ENCODE measurements at places on chromosomes 5 and 9. TPM values are rescaled to one million over a fixed set of nuclear protein-coding genes. Genes with fewer than 3 reads are reported as not detected.

The EGFLAM gene
- total RNA-seq = not detected

DNA sequence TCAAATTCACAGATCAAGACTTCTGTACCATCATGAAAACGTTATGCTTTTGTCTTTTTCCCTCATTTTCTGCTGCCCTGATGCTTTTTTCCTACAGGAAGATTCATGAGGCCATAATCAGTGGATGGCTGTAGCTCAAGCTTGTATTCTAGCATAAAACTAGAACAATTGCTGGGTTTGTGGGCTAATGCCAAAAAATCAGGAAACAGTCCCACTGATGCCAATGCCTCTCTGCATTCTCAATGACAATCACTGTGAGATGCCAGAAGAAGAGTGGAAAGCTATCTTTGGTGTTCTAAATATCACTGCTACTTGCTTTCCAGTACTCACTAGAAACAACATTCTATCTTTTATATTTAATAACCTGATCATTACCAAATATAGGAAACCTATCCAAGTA is 33.3 kb upstream of the FAM170A start:
- DNase-seq = no peak

GRCh38 chr9:108933231-108933717 is 650 bp downstream of the ELP1 start:
- DNase-seq = peak; percentile 4

- no peak for DNase-seq
Observed at GRCh38 chr9:15501179-15501578, 9.6 kb downstream of the PSIP1 start.

The LRRC26 gene
- total RNA-seq = not detected

DNA sequence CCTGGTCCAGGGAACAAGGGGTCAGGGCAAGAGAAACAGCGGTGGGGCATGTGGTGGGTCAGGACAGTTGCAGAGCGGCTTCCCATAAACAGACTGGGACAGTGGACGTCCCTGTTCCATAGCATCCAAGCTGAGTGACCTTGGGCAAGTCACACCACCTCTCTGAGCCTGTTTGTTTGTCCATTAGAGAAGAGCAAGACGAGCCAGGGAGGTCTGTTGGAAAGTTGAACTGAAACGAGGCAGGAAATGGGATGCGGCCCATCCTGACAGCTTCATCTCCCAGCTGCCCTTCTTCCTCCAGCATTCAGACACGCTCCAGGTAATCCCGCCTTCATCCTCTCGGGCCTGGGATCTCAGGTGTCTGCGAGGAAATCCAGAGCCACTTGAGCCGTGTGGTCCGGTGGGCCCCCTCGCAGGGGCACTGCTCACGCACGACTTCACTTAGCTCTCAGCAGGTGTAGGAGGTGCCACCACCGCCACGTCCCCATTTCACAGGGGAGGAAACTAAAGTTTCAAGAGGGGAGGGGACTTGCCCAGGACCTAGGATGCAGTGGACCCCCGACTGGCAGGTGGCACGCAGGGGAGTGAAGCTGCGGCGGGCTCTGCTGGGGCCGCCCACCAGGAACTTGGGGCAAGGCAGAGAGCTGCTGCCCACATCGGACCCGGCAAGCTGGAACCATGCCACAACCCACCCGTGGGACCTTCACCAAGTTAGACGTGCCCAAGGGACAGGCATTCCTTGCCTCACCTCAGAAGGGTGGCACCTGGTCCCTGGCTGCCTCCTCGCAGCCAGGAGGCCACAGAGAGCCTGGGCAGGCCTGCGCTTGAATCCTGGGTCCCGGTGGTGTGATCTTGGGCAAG is 13.0 kb downstream of the PTGES2 start:
- DNase-seq = no peak

The NSMF gene
- 20.9 TPM for total RNA-seq

The PCDHB13 gene
- 0.09 TPM for total RNA-seq

DNA sequence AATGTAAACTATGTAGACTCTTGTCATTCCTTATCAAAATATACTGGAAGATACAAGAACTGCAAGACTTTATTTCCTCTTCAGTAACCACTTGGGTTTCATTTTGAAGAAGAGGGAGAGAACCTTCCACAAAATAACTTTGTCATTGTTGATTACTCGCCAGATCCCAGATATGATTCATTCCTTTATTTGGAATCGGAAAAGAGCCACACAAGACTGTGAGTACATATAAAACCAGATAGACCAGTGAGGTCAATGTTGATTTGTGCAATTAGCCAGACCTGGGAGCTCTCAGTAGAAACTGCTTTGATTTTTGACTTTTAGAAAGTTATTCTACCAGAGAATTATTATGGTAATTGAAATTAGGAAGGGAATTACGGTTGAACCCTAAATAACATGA is 146.1 kb downstream of the TMEM167A start:
- no peak for DNase-seq

DNA sequence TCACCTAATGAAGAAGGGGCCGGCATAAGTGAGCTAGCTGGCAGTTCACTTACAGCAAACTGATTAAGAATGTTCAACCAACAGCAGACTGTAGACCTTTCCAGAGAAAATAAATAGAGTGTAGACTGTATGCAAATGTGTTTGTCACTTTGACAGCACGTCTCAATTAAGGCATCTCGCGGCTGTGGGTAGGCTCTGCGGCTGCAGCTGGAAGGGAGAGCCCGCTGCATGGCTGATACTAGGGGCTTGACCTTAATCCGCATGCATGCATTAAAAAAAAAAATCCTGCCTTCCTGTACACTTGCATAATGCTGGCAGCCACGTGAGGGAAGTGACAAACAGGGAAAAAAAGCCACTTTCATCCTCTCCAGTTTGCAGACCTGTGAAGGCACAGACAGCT is 82.3 kb downstream of the CRB2 start:
- DNase-seq = no peak

All from CD4-positive, alpha-beta memory T cell (primary cell).